Motor neuron (in vitro differentiated cells): ENCODE measurements at places on chromosomes 4 and X.
A peak's percentile ranks its signal among the peaks of the same experiment; 100 is the strongest.

- no peak for ATAC-seq
These were observed 243.9 kb upstream of the GYPA start for GRCh38 chr4:144384408-144384807.

- no peak for ATAC-seq
These were observed 248.6 kb upstream of the VEGFC start for GRCh38 chr4:177041356-177041755.

- ATAC-seq: peak; percentile 17
These were observed 169.9 kb upstream of the RBPJ start for GRCh38 chr4:26150948-26151347.

- ATAC-seq: no peak
These were observed 181.0 kb downstream of the GPAT3 start for GRCh38 chr4:83716874-83717273.

- no peak for ATAC-seq
These were observed 162.1 kb upstream of the EMCN start for GRCh38 chr4:100679926-100680325.
